ENCODE measurements at places on chromosomes 5 and 9. TPM values are rescaled to one million over a fixed set of nuclear protein-coding genes. Genes with fewer than 3 reads are reported as not detected.

DNA sequence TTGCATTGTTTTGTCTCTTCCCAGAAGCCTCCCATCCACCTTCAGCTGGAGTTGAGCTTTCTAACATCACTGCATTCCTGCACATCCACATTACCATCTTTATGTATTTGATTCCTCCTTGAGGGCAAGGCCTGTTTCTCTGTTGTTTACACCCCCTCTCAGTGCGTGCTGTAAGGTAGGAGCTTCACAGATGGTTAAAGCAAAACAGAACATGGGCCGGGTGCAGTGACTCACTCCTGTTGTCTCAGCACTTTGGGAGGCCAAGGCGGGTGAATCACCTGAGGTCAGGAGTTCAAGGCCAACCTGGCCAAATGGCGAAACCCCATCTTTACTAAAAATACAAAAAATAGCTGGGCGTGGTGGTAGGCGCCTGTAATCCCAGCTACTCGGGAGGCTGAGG, 110.9 kb downstream of the KCNIP1 start:
- DNase-seq, result no peak

DNA sequence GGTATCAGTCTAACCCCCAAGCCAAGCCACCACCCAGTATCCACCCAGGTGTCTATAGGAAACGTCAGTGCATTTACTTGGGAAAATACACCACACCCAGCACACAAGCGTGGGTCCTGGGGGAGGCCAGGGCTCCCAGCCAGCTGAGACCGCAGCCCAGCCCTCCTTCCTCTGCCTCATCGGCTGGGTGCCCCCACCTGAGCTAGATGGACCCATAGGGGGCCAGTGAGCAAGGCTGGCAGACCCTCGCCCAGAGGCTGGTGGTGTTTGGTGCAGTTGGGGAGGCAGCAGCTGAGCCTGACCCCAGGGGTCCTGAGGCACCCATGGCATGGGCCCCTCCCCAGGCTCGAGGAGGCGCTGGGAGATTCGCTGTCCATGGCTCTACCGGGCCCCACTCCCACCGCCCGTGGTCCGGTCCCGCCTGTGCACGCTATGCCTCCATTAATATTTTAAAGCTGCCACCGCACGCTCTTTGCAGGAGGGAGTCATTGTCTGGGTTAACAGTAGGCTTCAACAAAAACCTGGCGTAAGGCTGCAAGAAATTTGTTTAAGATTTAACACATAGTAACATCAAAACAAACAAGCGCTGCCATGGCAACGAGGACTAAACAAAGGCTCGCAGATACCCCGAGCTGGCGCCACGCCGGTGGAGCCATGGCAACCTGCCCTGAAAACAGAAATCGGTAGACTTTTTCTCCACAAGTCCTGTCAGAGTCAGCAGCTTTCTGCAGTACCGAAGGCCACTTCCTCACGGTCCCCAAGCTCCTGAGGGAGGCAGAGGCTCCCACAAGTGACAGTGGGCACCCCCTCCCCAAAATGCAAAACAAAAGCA, 20.6 kb downstream of the TPPP start:
- DNase-seq, result peak; percentile 70

- no peak for DNase-seq
These were observed 37.0 kb upstream of the IL7R start for GRCh38 chr5:35819668-35820067.

GADD45G gene
- total RNA-seq, result 0.41 TPM

DNAJC25 gene
- total RNA-seq, result 8.1 TPM
